ENCODE measurements at places on chromosomes 11 and 22.

DNA sequence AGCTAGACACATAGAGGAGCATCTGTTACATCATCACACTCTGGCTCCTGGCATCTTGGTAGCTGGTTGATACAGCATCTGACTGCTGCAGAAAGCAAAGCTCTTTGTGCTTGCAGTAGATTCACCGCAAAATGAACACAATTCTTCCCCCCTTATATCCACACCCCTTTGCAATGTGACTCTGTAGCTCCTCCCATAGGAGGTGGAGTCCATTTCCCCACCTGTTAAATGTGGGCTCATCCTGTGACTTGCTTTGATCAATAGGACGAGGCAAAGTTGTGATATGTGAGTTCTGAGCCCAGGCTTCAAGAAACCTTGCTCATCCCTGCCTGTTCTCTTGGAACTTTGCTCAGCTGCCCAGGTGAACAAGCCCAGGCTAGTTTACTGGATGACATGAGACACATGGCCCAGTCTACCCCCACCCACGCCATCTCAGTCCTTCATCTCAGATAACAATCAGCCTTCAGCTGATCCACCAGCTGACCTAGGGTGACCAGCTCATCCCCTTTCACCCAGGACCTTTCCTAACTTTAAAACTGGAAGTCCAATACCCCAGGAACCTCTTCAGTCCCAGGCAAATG is 272.2 kb downstream of the TENM4 start:
- DNase-seq: no peak

DNA sequence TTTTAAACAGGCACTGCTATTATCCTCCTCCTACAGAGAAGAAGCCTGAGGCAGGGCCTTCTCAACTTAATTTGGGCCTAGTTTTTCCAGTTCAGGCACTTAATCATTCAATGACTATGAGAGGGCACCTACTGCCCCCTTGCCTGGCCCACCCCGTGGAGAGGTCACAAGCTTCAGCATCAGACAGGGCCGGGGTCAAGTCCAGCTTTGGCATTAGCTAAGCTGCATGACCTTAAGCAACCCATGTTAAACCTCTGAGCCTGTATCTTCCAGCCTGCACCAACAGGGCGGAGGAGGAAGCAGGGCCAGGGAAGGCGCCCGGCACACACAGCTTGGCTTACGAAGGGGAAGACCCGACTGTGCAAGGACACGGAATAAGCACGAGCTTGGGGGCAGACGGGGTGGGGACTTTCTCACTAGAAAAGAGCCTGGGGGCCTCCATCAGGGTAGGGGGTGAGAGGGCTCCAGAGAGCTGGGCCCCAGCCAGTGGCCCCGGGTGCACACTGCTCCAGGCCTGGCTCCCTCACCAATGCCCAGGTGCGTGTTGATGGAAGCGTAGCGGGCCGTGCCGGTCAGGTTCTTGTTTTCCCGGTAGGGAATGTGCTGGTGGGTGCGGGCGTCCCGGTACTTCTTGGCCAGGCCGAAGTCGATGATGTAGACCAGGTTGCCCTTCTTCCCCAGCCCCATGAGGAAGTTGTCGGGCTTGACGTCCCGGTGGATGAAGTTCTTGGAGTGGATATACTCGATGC is 16.9 kb downstream of the CSNK1E start:
- DNase-seq: no peak

DNA sequence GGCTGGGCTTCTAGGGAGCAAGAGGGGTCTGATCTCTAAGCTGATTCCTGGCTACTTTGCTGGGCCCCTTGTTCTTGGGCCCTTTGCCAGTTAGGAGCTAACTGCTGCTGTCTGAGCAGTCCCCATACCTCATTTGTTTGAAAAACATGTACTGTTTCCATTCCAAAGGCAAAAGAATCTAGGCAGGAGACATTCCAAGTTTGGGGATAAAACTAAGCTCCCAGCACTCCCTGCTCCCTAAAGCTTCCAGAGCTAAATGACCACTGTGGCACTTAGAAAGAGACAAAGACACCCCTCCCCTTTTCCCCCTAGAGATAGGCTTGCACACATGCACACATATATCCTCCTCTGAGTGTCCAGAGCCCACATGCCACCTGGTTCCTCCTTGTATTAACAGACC is 22.7 kb upstream of the RRM1 start:
- no peak for DNase-seq

DNA sequence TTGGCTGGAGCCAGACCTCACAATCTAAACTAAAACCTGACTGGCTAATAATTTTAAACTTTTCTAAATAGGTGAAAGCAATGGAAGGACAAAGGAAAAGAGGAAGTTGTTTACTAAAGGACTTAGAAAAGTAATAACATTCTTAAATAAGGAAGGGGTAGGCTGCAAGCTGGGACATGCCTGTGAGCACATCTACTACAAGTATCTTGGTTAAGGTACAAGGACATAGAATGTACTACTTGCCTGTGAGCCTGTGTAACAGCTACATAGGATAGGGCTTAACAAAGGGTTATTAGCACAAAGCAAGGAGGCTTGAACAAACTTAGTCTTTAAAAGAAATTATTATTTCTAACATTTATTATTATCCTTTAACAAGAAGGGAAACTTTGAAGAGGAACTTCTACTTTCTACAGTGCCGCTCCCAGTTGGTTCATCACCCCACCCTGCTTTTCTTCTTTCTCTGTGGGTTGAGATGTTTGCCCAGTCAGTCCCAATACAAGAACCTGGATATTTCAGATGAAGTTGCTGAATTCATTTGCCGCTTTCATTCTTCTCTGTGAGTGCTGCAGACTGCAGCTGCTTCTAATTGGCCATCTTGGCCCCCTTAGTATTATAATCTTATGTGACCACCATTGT is 87.5 kb downstream of the PRMT3 start:
- no peak for DNase-seq

DNA sequence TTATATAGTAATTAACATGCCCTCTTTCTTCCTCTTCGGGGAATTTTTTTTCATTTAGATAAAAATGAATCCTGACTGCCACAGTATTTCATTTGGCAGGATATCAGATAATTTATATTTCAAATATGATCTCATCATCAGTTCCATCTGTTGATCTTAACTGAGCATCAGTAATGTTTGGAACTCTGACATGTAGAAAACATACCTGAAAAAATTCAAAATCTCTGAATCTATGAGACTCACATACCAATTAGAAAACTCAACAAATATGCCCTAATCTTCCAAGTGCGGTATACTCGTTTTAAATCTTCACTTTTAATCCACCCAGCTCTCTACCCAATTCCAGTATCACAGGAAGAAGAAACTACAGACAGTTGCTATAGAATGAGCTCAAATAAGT is 161.9 kb downstream of the MSANTD4 start:
- no peak for DNase-seq

GRCh38 chr22:30390974-30391691 is 3.9 kb upstream of the RNF215 start:
- peak; percentile 64 for DNase-seq

DNA sequence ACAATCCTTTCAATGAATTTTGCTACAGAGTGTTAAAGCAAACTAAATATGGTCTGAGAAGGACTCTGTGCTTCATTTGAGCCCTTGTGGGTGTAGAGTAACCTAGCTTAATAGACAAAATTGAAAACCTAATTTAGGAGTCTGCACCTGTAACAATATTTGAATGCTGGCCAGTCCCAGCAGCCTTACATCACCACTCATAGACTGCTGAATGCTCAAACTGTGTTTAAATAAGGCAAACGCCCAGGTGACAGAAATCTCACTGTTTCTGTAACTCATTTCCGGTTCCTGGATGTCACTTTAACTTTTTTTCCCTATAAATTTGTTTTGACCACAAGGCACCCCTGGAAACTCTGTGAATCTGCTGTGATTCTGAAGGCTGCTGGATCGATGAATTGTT is 45.5 kb upstream of the GLYATL1B start:
- no peak for DNase-seq

- no peak for DNase-seq
Observed at GRCh38 chr11:1153105-1153950, 4.4 kb upstream of the MUC5AC start.

DNA sequence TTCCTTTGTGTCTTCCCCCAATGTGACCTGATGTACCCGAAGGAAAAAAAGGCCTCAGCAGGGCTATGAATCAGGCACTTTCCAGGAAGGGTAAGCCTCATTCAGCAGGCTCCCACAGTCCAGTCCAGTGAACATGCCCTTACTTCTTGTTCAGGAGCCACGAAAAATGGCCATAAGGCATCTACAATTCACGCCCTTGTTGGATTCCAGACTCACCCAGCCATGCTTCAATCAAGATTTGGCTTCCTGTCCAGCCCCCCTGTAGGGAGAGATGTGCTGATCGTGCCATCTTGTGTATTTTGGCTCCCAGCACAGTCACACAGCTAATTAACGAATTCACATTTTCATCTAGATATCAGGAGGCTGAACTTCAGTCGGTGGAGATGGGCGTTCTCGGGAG is 9.9 kb upstream of the KCNJ5 start:
- DNase-seq: no peak

DNA sequence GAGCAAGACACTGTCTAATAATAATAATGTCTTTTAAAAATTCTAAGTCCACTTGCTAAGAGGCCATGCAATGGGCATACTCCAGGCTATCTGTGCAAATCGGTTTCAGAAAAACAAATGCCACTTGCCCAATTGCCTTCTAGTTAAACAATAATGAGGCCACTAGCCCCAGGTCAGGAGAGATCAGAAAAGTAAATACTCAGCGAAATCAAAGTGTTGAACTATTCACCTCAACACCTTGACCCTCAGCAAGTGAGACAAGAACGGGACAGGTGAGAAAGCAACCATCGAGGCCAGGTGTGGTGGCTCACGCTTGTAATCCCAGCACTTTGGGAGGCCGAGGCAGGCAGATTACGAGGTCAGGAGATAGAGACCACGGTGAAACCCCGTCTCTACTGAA is 72.3 kb upstream of the SYN3 start:
- DNase-seq: no peak

DNA sequence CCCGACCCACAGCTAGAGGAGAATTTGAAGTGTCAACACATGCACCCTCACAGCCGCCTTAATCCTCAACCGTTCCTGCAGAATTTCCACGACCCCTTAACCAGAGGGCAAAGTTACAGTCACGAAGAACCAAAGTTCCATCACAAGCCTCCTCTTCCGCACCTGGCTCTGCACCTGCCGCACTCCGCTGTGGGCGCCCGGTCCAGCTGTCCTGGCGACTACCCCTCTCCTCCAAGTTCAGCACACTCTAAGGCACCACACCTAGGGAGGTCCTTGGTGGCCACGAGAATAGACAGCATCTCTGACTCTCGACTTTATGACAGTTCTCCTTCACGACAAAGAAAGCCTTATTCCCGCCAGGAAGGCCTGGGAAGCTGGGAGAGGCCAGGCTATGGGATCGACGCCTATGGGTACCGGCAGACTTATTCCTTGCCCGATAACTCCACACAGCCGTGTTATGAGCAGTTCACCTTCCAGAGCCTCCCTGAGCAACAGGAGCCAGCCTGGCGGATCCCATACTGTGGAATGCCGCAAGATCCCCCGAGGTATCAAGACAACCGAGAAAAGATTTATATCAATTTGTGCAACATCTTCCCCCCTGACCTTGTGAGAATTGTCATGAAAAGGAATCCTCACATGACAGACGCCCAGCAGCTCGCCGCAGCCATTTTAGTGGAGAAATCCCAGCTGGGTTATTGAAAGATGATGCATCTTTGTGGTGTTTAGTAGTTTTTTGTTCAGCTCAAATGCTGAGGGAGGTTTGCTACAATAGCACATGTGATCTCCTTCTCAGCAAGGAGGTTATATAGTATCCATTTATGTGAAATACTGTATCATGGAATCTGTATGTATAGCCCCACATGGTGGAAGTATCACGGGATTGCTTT is 72.1 kb downstream of the ZC3H12C start:
- DNase-seq: no peak

DNA sequence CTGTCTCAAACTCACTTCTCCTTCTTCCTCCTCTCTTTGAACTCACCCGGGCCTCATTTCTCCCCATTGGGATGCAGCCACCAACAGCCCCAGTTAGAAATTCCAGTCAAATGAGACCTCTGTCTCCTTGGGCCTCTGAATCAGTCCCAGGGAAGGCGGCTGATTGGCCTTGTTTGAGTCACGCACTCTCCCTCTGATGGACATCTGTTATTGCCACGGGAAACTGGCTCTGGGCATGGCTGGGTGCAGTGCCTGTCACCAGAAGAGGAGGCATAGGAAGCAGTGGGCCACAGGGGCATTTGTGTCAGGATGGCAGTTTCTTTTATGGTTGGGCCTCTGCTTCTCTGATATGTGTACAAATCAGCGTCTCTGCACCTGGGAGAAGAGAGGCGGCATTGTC is 9.6 kb upstream of the WNT11 start:
- no peak for DNase-seq

DNA sequence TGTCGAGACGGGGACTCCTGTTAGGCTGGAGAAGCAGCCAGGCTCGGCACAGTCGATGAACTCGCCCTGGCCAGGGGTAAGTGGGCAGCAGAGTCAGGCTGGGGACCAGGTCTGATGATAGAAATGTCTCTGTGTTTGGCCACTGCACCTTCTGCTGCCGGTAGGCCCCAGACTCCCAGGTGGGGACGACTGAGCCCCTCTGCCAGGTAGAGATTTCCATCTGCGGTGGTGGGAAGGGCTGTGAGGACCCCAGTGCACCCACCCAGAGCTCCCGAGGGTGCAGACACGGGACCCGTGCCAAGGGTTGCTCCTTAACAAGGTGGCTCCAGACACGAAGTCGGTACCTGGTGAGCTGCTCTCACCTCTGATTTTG is 862.5 kb downstream of the TBC1D22A start:
- no peak for DNase-seq

DNA sequence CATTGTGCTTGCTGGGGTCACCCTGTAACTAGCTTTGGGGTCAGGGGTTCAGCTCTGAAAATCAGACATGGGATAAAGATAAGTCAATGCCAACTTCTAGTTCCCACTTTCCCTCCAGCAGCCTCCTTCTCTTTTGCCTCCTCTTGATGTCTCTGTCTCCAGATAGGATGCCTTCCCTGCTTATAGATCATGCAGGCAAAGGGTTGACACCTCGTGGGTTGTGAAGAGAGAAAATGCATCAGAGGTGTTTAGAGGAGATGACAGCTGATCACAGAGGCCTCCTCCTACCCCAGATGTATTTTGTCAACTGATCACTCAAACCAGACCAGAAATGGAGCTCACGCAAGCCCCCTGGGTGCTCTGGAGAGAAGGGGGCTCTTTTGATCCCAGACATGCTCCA is 337.8 kb downstream of the BUD13 start:
- DNase-seq: no peak

- DNase-seq: no peak
Observed at GRCh38 chr11:70736937-70737640, 338.8 kb downstream of the CTTN start.

Measured in stimulated activated CD4-positive, alpha-beta T cell treated with anti-CD3 and anti-CD28 coated beads, Interleukin-4, amount 100 ng/mL, for 48 hours (primary cell).